Small intestine (tissue), 16 donors: ENCODE measurements at places on chromosomes 4 and X.

- no peak for DNase-seq
Measured at GRCh38 chr4:90943311-90943710, 816.1 kb downstream of the CCSER1 start.

- no peak for DNase-seq
Measured at GRCh38 chr4:152039023-152039481, 278.2 kb upstream of the GATB start.

GRCh38 chr4:30939069-30939468 is 218.9 kb downstream of the PCDH7 start:
- peak; percentile 63 for DNase-seq

DNA sequence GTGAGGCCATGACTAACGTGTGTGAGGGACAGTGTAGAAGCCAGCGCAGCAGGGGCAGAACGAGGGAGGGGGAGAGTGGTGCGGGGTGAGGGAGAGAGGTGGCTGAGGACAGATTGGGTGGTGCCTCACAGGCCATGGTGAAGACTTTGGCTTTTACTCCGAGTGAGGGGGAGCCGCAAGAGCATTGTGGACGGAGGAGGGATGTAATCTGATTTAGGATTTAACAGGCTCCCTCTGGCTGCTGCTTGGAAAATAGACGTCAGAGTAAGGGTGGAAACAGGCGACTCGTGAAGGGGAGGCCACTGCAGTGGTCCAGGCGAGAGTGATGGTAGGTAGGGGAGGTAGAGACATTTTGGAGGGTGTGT is 13.0 kb downstream of the PPP1R3F start:
- DNase-seq, result peak; percentile 14

DNA sequence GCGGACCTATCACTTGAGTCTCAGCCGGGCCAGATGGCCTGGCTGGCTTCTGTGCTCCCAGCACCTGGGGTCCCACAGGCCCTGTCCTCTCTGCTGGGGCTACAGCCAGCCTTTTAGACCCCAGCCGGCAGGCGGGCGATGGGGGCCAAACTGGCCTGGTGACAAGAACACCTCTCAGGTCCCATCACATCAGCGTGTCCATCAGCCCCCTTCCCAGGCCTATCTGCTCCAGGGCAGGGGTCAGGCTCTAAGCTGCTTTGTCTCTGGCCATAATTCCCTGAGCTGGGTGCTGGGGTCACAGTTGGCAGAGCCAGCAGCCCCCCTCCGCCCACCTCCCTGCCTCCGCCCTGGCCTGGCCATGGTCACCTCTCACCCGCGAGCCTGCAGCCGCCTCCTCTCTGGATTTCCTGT is 77.7 kb downstream of the PPP2R2C start:
- DNase-seq, result no peak

- no peak for DNase-seq
Measured at GRCh38 chr4:26130173-26130572, 190.6 kb upstream of the RBPJ start.
